ENCODE measurements at places on chromosomes 5 and 9.

DNA sequence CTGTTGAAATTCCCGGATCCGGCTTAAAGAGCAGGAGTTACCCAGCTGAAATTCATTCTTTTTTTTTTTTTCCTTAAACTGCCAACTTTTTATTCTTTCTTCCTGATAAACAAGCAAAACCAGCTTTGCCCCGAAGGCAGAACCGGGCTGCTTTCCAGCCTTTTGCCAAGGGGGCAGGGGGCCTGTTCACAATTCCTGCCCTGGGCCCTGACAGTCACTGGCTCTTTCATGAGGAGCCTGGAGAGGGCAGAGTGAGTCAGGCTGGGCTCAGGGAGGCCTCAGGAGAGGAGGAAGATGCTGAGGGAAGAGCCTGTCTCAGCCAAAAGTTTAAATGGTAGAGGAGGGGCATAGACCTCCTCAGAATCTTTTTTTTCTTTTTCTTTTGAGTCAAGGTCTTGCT is 4.8 kb downstream of the GLIPR2 start:
- DNase-seq = no peak

- no peak for DNase-seq
Observed at GRCh38 chr9:82535432-82535998, 527.4 kb downstream of the RASEF start.

DNA sequence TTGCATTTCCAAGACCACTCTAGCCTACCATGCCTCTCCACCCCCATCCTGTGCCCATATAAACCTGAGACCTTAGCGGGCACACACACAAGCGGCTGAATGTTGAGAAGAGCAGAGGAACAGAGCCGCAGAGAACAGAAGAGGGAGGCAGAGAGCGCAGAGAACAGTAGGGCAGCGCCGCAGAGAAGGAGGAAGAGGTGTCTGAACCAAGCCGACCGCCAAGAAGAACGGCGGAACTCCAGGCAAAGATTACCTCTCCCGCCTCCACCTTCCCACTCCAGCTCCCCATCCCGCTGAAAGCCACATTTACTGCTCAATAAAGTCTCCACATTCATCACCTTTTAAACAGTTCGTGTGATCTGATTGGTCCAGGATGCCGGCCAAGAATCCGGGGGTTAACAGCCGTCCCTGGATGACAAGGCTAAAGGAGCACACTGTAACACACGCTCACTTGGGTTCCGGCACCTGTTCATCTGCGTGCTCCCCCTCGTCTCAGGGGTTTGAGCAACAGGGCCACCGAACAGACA is 33.2 kb downstream of the GRIN3A start:
- no peak for DNase-seq

- DNase-seq = no peak
Observed at GRCh38 chr9:134661791-134662142, 20.2 kb downstream of the COL5A1 start.

GRCh38 chr9:114504341-114505186 is 709 bp downstream of the WHRN start:
- DNase-seq = no peak

- no peak for DNase-seq
Observed at GRCh38 chr5:68245319-68245718, 29.8 kb downstream of the PIK3R1 start.

- peak; percentile 24 for DNase-seq
Observed at GRCh38 chr9:893843-894420, 52.4 kb downstream of the DMRT1 start.

- no peak for DNase-seq
Observed at GRCh38 chr5:106288979-106289378, 1381.8 kb downstream of the EFNA5 start.

GRCh38 chr9:72012646-72013045 is 47.8 kb downstream of the C9orf57 start:
- DNase-seq = no peak

GRCh38 chr9:36603006-36603405 is 30.3 kb downstream of the MELK start:
- DNase-seq = no peak

DNA sequence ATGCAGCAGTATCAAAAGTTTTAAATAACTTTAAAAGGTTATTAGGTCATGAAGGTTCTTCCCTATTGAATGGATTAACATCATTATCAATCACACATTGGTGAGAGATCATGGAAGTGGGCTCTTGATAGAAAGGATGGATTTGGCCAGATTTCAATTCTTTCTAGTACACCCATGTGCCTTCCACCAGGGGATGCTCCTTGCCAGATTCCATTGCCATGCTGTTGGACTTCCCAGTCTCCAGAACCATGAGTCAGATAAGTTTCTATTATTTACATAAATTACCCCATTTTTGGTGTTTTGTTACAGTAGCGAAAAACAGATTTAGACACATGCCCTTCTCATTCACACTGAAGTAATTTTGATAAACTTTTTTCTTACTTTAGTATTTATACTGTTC is 1010.6 kb upstream of the C9orf72 start:
- DNase-seq = no peak

DNA sequence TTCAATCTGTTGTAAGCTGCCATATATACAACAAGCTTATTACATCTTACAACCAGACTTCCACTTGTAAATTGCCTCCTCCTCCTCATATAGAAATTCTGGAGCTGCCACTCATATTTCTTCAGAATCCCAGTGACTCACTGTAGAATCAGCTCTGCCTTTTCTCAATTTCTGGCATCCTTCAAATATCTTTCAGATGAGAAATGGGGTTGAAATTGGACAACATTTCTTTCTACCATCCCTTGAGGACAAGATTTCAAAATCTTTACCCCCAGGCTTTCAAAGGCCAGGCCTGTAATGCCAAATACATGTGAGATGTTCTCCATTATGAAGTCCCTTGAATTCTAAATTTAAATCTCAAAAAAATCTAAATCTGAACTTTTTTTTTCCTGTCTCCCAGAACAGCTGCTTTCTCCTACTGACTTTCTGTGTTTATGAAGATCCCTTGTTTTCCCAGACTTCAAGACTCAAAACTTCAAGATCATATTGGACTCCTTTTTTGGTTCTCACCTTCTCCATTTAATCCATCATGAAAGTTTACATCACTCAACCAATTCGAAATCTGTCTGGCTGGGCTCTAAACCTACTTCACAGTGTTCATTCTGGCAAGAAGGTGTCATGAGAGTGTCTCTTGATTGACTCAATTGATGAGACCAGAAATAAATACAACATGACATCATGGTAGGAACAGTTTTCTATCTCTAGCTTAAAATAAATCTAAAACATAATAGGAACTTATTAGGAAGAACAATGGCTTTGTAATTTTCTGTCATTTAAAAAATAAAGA is 109.8 kb downstream of the HMHB1 start:
- DNase-seq = no peak

DNA sequence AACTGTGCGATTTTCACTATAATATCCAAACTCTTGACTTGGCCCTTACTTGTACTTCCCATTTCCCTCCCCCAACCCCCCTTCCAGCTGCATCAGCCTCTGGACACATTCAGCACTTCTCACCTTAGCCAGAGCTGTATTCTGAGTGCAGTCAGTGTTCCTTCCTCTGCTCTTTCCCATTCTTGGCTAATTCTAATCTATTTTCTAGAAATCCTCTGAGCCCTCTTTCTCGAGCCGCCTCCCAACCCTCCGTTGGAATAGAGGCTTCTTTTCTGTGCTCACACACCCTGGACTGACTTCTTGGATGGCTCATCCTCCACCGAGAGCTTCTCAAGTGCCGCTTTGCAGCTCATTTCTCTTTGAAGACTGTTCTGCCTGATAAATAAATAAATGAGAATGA is 188.8 kb downstream of the NTRK2 start:
- DNase-seq = no peak

DNA sequence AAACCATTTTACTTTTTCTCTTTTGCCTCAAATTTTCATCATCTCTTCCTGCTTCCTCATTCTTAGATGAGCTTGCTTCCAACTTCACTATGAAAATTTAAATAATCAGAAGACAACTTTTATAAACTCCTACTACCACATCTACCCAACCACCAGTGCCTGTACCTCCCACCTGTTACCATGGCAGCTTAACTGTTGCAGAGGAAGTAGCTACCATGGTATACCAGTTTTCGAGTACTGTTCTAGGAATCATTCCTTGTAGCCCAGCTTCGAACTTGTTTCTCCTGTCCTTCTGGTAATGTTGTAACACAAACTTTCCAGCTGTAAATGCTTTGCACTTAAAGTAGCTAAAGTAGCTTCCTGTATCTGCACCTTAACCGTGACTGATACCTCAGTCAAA is 266.8 kb upstream of the NREP start:
- DNase-seq = no peak

DNA sequence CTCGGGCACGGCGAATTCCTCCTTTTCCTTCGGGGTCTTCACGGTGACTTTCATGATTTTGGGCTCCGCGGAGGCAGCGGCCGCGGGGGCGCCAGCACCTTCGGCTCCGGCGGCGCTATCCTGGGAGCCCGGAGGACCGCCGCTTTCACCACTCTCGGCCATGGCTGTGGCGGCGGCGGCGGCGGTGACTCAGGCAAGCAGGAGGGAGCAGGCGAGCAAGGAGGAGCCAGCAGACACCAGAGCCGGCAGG is 315 bp downstream of the UBQLN1 start:
- DNase-seq = no peak

DNA sequence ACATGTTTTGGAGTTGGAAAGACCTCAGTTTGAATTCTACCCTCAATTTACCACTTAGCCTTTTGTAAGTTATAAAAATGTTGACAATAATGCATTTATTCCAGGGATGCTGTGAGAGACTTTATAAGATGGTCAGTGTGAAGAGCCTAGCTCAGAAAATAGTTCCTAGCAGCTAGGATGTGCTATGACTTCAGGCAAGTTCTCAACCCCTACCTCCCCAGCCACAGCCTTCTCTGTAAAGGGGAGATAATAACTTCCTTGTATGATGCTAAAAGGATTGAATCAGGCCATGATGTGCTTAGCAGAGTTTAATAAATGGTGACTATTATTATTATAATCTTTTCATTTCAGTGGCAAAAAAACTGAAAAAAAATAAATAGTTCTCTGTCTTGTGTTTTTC is 77.6 kb downstream of the ALDH1A1 start:
- DNase-seq = no peak

DNA sequence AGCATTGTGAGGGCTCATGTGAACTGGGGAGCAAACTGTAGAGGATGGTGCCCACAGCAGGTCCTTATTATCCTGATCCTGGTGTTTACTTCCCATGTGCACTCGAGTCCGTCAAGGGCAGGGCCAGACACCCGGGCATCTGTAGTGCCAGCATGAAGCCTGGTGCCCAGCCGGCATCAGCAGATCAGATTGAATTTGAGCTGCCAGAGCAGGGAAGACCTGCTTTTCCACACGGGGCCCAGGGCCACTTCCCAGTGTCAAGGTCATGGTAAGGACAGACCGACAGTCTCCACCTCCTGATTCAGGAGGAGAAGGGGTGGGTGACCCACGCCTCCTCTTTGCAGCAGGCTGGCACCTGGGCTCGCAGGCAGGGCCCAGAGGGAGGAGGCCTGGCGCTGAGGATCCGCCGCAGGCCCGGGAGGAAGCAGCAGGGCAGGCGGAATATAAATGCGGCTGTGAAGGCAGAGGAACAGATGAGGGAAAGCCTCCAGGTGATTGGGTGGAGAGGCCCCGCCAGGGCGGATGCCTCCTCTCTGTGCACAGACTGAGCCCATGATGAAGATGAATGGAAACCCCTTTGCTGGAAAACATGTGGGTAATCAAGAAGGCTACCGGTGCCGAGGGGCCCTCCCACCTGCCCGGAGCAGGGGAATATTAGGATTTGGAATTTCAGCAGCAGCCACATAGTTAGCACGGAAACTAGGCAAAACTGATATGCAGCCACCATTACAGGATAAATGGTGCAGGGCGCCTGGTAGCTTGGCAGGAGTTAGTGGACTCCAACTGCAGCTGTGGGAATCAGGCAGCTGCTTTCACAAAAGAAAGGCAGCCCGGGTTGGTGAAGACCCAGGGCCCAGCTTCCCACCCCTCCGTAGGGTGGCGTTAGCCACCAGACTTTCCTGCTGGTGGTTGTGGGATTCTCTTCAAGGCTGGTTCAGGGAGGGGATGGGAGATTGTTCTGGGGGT is 114.9 kb downstream of the GAPVD1 start:
- no peak for DNase-seq

GRCh38 chr5:143481697-143482531 is 78.4 kb upstream of the NR3C1 start:
- DNase-seq = no peak

- no peak for DNase-seq
Observed at GRCh38 chr9:133151601-133152525, 11.9 kb downstream of the GBGT1 start.

- DNase-seq = no peak
Observed at GRCh38 chr5:80955082-80955590, 5.0 kb upstream of the RASGRF2 start.

- no peak for DNase-seq
Observed at GRCh38 chr5:25345240-25345771, 700.5 kb upstream of the CDH10 start.

- no peak for DNase-seq
Observed at GRCh38 chr5:112346411-112347044, 72.5 kb downstream of the EPB41L4A start.

DNA sequence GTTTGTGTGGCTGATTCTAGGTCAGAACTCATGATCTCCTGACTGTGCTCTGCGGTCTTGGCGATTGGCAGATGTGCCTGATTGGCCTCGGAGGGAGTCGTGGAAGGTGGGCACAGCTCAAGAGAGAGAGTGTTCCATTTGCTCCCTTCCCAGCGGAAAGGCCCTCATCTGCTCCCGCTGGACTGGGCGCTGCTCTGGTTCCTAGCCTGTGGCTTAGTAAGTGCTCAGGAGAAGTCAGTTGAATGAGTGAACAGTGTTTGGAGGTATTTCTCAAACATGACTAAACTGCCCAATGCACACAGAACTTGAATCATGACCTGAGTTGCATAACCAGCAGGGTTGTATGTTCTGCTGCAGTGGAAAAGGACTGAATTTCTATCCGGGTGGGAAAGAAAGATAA is 120.2 kb upstream of the PITX1 start:
- no peak for DNase-seq

DNA sequence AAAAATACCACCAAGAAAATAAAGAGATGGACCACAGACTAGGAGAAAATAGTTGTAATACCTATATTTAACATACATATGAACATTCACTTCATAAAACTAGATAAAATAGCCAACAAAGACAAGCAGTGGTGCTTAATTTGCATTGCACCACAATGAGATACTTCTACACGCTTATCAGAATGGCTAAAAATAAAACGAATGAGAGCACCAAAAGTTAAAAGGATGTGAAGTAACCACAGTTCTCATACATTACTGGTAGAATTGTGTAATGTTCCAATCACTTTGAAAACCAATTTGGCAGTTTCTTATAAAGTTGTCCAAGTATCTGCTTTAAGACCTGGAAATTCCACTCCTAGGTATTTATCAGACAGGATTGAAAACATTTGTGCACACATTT is 198.9 kb upstream of the SGCD start:
- no peak for DNase-seq

DNA sequence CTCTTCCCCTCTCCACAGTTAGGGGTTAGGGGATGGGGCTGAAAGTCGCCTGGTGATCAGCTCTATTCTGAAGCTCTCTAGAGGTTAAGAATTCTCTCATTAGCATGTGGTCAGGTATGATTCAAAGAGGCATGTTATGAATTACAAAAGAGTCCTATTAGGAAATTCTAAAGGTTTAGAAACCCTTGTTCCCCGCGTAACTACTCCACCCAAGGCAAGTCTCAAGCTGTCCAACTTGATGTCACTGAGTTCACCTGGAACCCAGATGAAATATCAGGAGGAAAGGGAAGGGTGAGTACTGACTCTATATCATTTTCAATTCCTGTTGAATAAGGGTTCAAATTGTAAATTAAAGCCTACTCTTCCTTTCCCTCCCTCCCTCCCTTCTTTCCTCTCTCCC is 18.1 kb upstream of the RNF145 start:
- DNase-seq = no peak

GRCh38 chr9:98610211-98610610 is 98.5 kb downstream of the GABBR2 start:
- DNase-seq = no peak
